ENCODE measurements at places on chromosomes 3 and 15. TPM values are rescaled to one million over a fixed set of nuclear protein-coding genes. Genes with fewer than 3 reads are reported as not detected.

The ARPP21 gene
- total RNA-seq = not detected

DNA sequence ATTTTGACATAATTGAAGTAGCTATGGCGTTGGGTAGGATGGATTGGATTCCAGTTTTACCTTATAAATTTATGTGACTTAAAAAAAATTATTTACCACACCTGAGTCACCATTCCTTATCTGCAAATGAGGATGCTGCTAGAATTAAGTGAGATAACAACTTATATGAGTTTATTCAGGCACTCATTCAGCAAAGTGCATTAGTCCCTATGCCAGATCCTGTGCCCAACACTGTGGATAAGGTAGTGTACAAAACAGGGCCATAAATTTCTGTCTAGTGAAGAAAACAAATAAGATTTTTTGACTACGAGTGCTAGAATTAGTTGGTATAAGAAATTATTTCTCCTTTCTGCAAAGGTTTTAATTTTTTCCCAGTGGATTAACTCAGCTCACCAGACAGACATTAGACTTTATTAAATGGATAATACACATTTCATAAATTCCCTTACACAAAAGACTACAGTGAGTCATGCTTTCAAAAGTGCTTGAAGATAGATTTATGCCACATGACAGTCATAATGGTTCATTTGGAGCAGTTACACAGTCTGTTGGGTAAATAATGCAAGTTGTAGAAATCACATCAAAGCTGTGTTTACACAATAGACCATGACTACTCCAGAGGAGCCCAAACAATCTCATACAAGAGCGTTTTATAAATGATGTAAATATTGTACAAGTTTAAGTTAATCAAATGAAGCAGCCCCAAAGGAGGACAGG is 129.9 kb upstream of the TGFBR2 start:
- peak; percentile 41 for DNase-seq

DNA sequence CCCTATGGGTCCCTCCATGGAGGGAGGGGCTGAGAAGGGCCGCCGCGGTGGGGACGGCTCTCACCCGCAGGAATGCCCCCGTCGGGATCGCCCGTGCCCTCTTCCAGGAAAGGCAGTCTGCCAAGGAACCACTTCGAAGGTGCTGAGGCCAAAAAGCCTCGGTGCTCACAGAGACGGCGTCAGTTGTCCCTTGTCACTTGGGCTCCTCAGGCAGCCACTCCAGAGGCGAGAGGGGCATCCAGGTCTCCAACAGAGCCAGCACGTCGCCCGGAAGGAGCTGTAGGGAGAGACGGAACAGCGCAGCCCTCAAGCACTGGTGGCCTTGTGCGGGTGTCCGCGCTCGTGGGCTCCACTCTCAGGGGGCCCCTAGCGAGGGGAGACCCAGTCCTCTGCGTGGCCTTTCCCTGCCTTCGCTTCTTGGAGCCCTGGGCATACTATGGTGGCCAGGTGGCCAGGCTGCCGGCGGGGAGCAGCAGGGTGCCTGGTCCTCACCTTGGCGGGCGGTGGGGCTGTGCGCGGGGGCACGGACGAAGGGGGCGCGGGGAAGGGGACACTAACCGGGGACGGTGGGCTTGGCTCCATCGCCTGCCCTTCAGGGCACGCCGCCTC is 994 bp downstream of the MESP1 start:
- DNase-seq = peak; percentile 17

DNA sequence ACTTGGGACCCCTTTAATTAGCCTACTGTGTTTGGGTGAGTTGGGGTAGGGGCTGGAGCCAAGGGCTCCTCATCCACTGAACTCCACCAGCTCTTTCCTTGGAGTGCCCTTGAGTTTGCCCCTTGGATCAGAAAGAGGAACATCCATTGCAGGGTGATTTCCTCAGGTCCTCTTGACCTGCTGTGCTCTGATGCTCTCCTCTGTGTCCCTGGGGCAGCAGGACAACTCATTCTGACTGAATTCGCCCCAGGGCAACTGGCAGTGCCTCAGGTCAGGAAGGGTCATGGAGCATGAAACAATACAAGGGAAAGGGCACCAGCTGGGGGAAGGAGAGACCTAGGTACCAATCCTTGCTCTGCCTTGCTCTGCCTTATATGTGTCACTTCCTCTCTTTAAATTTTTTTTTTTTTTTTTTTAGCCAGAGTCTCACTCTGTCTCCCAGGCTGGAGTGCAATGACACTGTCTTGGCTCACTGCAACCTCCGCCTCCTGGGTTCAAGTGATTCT is 47.8 kb downstream of the BSN start:
- no peak for DNase-seq

DNA sequence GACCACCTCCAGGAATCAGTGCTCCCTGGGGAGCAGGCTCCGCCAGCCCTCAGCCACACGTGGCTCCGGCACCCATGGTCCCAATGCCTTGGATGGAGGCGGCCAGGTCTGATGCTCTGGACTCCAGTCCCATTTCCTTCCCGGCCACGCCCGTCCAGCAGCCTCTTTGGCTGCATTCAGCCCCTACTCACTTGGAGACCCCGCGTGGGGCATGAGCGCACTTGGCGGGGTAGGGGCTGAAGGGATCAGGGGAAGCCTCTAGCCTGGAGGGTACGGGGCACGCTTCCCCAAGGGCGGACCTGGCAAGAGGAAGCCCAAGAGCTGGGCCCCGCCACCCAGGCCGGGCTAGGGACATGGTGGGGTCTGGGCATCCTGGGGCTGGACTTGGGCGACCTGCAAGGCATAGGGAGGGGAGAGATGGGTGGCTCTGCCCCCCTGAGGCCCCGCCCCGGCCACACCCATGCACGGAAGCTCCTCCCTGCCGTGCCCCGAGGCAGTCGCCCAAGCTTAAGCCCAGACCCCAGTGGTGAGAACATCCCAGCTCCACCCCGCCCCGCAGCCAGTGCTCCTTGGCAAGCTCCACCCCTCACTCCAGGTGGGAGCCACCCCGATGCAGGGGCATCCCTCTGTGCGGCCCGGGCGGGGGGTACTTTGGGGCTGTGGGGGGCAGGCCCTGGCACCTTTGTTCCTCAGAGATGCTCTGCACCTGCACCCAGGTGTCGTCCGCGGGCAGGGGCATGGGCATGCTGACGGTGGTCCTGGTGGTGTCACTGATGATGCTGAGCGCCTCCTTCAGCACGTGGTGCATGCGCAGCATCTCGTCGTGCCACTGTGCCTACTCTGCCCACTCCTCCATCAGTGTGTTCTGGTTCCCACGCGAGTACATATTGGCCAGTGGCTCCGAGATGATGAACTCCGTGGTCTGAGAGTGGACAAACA is 163.5 kb downstream of the GOLGA6L4 start:
- DNase-seq = no peak

DNA sequence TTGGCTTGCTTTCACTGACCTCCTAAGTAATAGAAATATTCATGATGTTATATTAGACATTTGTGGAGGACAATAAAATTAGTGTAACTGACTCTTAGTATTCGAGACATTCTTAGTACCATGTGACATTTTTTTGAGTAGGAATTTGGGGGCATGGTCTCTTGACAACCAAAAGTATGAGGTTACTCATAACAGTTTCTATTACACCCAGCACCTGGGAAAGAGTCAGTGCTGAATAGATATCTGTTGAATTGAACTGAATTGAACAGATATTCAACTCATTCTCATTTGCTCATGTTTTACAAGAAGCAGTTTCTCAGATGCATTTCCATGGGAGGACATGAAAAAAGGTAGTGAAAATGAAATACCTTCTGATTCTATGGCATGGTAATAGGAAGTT is 84.4 kb downstream of the CMSS1 start:
- no peak for DNase-seq

Measured in A673 (cell line).